NCI-H187 (cell line): ENCODE measurements at places on chromosomes 5 and 9.

GRCh38 chr9:38046661-38047300 is 22.2 kb downstream of the SHB start:
- DNase-seq, result no peak

DNA sequence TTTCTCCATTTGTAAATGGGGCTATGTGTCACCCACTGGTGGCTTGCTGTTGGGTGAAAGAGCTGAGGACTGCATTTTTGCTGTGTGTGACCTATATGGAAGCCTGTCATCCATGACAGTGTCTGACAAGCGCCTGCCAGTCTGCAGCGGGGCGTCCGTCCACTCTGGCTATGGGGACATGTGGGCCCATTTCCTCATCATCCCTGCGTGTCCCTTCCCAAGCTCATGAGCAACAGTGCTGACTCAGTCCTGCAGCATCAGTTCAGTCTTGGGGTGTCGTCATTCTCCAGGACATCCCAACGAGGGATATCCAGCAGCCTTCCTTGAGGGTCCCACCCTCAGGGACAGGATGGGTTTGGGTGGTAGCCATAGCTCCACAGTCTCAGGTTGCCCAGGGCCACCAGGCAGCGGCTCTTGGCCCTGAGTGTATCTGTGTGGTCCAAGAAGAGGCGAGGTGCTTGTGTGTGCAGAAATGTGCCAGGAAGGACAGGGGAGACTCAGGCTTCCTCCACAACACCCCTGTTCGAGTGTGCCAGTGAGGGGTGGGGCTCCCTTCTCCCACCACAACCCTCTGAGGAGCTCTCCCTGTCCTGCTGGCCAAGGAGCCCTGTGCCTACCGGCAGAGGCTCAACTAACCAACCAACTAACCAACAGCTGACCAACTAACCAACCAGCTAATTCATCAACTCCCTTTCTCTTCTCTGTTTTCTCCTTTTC is 2.1 kb downstream of the FGD3 start:
- no peak for DNase-seq

- DNase-seq, result no peak
Measured at GRCh38 chr9:110248361-110248760, 7.9 kb downstream of the TXN start.

DNA sequence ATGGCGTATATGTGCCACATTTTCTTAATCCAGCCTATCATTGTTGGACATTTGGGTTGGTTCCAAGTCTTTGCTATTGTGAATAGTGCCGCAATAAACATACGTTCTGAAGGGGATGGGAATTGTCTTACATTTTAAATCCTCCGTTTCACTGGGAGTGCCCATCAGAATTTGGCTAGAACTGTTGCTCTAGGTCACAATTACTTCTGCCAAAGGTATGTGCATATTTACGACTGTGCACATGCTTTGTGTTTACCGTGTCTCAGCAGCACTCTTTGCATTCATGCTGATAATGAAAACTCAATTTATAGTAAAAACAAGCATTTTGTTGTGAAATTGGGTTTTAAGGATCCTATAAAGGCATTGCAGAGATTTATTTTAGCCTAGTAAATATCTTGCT is 151.9 kb upstream of the ZNF618 start:
- DNase-seq, result no peak

GRCh38 chr9:5688109-5688508 is 59.2 kb downstream of the RIC1 start:
- DNase-seq, result no peak

- DNase-seq, result no peak
Measured at GRCh38 chr5:145396888-145397287, 438.3 kb downstream of the PRELID2 start.

GRCh38 chr5:5542654-5543053 is 120.2 kb downstream of the ICE1 start:
- peak; percentile 7 for DNase-seq

- DNase-seq, result no peak
Measured at GRCh38 chr5:144487761-144488160, 317.1 kb downstream of the KCTD16 start.

- DNase-seq, result no peak
Measured at GRCh38 chr9:6829027-6829426, 71.3 kb downstream of the KDM4C start.

GRCh38 chr9:121294151-121294743 is 26.3 kb downstream of the GSN start:
- no peak for DNase-seq

DNA sequence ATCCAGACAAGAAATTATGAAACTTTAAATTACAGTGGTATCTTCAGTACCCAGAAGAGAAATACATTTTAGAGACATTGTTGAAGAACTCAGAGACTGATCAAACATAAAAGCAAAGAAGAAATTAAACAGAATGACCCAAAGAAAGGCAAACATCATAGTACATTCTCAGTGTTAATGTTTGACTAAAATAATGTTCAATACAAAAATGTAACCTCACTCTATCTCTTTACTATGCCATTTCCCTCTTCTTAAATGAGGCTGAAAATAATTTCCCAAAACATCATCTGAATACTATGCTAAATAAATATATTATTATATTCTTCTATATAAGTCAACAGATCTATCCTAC is 22.8 kb downstream of the TMEM161B start:
- DNase-seq, result no peak

DNA sequence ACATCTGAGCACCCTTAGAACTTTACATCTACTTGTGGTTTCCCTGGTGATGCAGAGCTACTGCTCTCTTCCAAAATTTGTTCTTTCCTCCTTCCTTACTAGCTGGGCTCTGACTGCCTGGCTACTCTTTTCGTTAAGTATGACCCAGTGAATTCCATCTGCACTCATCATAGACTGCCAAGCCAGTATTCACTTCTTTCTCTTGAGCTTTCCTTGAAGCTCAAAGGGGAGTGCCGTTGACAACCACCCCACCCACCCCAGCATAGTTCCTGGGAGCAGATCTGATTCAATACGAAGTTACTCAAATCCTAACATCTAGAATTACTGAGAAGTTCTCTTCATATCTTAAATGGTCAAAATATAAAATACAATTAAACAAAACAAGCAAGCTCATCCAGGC is 190.5 kb downstream of the ADAMTS12 start:
- DNase-seq, result no peak

DNA sequence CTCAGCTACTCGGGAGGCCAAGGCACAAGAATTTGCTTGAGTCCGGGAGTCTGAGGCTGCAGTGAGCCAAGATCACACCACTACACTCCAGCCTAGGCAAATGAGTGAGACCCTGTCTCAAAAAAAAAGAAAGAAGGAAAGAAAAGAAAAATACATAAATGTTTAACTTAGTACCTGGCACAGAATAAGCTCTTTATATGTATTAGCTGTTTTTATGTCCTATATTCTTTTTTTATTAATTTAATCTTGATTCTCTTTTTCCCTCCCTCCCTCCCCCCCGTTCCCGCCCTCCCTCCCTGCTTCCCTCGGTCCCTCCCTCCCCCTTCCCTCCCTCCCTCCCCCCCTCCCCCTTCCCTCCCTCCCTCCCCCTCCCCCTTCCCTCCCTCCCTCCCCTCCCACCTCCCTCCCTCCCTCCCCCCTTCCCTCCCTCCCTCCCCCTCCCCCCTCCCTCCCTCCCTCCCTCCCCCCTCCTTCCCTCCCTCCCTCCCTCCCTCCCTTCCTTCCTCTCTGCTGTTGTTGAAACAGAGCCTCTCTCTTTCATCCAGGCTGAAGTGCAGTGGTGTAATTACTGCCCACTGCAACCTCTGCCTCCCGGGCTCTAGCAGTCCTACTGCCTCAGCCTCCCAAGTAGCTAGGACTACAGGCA is 135.8 kb upstream of the GRHPR start:
- no peak for DNase-seq

- no peak for DNase-seq
Measured at GRCh38 chr5:62596691-62597090, 18.1 kb downstream of the LRRC70 start.

- no peak for DNase-seq
Measured at GRCh38 chr9:2771087-2771486, 53.8 kb downstream of the KCNV2 start.

DNA sequence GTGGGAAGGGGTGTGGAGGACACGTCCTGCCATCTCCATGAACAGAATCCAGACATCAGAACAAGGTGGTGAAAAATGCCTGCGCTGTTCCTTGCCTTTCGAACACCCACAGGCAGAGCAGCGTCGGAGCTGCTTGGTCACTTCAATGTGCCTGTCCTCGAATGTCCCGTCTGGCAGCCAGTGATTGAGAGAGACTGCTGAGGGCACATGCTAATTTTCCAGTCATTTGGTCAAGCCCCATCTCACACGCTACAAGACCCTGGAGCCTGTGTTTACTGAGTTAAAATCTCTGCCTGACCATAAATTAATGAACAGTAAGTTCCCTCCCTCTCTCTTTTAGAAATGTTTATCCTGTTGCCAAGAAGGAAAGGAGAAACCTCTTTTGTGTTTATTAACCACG is 149.3 kb downstream of the NTRK2 start:
- no peak for DNase-seq

DNA sequence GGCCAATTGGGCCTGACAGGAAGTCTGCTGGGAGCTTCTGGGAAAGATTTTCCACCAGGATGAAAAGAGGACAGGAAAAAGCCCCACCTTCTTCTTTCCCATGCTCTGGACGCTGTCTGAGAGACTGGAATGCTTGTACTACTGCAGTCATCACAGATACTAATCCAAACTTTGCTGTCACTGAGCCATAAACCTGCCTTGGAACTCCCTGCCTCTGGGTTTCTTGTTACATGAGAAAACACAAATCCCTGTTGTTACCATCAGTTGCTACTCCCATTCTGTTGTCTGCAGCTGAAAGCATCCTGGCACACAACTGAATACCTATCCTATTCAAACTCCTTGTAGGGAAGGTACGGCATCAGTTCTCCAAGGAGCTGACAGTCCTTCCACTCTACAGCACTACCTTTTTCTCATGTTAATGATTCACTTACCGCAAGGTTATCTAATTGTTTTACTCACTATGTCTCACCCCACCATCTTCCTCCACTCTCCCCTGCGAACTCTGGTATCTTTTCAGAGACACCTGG is 167.5 kb downstream of the CDK5RAP2 start:
- no peak for DNase-seq

DNA sequence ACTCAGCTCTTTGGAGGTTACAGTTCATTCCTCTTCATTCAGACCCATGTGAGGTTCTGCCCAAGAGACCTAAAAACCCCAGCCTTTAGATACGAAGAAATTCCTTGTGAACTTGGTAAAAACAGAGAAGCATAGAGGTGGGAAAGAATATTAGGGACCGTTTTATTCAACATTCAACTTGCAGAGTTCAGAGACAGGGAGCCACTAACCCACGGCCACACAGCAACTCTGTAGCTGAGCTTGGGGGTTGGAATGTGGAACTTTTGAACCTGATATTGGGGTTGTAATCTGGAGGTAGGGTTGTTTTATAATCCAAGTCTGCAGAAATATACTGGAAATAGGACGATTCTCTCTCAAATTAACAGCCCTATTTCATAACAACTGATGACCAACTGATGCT is 10.8 kb upstream of the BOD1 start:
- DNase-seq, result no peak

- no peak for DNase-seq
Measured at GRCh38 chr5:17089690-17090089, 127.7 kb upstream of the BASP1 start.

DNA sequence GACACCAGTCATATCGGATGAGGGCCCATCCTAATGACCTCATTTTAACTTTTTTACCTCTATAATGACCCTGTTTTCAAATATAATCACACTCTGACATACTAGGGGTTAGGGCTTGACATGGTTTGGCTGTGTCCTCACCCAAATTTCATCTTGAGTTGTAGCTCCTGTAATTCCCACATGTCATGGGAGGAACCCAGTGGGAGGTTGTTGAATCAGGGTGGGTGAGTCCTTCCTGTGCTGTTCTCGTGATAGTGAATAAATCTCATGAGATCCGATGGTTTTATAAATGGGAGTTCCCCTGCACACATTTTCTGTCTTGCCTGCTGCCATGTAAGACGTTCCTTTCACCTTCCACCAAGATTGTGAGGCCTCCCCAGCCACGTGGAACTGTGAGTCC is 71.8 kb downstream of the THBS4 start:
- no peak for DNase-seq

GRCh38 chr5:112293587-112293986 is 125.5 kb downstream of the EPB41L4A start:
- DNase-seq, result no peak

GRCh38 chr5:174935854-174936474 is 211.6 kb downstream of the MSX2 start:
- DNase-seq, result peak; percentile 58

DNA sequence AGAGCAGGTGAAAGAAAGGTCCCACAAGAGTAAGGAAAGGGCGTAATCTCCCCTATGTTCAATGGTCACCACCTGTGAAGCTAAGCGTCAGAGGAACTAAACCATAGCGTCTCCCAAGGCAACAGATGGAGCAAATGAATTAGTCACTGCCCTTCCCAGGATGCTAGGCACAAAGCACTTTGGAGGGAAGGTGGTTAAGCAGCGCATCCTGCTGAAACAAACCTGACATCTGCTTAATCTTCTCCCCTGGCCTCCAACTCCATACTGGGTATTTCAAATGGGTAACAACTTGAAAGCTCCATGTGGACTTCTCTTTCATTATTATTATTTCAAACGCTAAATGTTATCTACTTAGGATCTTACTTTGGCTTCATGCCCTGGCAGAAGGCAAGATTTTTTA is 227.3 kb downstream of the MLLT3 start:
- no peak for DNase-seq

DNA sequence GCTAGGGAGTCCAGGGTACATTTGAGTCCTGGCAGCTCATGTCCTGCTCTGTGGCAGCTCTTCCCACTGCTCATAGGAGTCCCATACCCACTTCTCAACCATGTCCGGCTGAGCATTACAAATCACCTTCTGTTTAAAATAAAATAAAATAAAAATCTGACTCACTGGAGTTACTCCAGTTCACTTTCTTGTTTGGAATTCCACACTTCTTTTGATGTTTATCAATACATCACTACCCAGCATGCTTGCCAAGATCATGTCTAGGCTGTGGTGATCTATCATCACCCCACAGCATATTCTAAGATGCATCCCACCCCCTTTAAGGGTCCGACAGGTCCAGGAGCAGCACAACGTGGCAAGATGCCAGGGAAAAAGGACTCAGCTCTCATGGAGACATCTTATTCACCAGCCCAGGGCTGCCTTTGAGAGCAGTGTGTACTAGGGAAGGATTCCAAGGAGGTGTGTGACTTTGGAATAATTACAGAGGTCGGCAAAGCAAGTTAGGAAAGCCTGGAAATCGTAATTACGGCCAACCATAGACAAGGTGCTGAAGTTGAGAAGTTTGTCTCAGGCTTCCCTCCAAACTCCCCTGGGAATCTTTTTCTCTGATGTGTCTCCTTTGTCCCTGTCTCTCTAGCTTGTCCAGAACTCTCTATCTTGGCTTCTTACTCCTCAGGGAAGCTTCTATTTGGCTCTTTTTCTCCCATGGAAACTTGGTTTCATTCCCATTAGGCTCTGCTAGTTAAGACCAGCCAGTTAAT is 111.4 kb upstream of the SLC1A3 start:
- no peak for DNase-seq

DNA sequence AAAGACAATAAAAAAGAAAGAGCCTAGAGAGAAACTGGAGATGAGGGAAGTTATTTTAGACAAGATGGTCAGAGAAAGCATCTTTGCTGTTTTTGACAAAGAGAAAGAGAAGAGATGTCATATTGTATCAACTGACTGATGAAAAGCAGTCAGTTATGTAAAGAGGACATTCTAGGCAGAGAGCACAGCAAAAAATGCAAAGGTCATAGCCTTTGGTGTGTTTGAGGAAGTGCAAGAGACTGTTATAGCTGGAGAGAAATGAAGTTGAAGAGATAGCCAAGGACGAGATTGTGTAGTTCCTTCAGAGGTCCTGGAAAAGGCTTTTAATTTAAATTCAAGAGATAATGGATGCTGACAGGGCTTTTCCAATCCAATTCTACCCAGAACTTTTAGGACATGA is 342.4 kb downstream of the RASEF start:
- DNase-seq, result no peak

- DNase-seq, result no peak
Measured at GRCh38 chr9:126471084-126471624, 142.6 kb upstream of the LMX1B start.
